ENCODE measurements at places on chromosomes 12 and 14.

DNA sequence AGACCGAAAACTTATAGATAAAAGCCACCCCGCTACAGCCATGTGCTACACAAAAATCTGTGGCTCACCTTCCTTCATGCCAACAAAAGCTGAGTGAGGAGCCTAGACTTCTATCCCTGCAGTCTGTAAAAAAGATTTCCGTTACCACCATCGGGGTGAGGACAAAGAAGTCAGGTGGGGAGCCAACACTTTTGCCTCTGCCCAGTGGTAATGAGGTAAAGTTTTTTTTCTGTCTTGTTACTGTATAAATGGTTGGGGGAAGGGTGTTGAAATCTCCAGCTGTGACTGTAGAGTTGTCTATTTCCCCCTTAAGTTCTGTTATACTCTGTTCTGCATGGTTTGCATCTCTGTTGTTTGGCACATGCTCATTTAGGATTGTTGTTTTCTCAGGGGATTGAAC lies 707.8 kb downstream of the FLRT2 start:
- DNase-seq = no peak

- DNase-seq = no peak
Observed at GRCh38 chr12:83985084-83985483, 927.5 kb downstream of the SLC6A15 start.

DNA sequence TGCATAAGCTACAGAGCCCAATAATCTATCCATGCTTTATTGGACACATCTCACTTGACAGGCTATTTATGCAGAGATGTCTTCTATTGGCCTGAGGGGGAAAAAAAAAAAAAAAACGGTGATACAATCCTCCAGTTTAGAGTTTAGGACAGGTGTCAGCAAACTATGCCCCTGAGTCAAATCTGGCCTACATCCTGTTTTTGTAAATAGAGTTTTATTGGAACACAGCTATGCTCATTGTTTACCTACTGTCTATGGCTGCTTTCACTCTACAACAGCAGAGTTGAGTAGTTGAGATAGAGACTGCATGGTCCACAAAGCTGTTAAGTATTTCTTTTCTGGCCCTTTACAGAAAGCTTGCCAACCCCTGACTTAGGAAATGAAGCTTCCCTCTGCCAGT lies 403.1 kb downstream of the C12orf75 start:
- DNase-seq = no peak

- DNase-seq = no peak
Observed at GRCh38 chr14:61077951-61078720, 97.1 kb downstream of the SLC38A6 start.

- DNase-seq = no peak
Observed at GRCh38 chr12:117622087-117622486, 260.7 kb upstream of the NOS1 start.

All from CD4-positive, alpha-beta T cell treated with Interferon alpha-2 for 1 hour (primary cell).